Astrocyte of the spinal cord (primary cell): ENCODE measurements at places on chromosomes 12 and 14.

- no peak for DNase-seq
These were observed 168.7 kb downstream of the CFAP54 start for GRCh38 chr12:96658075-96658474.

- DNase-seq = peak; percentile 39
These were observed 105.1 kb downstream of the SINHCAF start for GRCh38 chr12:31220633-31221550.

DNA sequence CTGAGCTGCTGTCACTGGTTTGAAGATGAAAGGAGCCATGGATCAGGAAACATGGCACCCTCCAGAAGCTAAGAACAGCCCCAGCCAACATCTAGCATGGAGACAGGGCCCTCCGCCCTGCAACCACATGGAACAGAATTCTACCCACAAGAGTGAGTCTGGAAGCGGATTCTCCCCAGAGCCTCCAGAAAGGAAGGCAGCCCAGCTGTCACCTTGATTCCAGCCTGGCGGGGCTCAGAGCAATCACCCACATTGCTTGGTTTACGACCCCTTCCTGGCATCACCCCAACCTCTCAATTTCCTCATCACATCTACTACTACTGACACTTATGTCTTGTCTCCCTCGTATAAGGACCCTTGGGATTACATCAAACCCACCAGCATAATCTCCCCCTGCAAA, 38.5 kb downstream of the OAS2 start:
- DNase-seq = no peak

DNA sequence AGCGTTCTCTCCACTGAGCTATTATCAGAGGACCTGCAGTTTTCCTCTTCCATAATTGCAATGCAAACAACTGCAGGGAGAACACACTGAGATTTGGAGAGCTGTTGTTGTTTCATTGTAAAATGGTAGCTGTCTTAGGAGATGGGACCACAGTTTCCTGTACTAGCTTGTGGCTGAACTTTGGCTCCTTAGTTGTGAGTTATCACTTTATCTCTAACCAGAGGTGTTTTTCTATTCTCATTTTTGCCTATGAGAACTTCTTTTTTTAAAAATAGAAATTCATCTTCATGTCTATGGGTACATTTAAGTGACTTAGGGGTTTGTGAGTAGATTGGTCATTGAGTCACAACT, 216.5 kb downstream of the SLC38A4 start:
- DNase-seq = no peak

DNA sequence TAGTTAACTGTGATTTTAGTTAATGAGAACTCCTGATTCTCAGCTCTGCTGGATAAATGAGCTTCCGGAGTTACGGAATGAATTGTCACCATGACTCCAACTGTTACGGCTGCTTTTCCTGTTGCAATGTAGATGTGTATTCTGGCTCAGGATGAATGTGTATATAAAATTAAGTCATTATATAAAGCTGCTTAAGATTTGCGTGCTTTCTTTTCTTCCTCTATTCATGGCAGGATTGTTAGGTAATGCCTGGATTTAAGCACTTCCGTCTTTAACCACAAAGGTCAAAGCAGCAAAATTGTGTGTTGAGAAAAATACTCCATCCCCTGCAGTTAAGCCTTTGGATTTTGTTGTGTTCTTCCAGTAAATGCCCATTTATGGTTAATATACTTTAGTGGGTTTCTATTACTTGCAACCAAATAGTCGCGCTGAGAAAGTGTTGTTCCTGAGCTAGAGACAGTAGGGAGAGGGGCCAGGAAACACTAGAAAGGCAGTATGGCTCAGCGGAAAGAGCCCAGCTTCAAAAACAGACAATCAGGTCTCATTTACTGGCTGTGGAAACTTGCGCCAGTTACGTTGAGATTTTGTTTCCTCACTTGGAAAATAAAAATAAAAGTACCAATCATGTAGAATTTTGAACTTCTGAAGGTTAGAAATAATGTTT, 9.4 kb upstream of the CCDC175 start:
- DNase-seq = peak; percentile 91

DNA sequence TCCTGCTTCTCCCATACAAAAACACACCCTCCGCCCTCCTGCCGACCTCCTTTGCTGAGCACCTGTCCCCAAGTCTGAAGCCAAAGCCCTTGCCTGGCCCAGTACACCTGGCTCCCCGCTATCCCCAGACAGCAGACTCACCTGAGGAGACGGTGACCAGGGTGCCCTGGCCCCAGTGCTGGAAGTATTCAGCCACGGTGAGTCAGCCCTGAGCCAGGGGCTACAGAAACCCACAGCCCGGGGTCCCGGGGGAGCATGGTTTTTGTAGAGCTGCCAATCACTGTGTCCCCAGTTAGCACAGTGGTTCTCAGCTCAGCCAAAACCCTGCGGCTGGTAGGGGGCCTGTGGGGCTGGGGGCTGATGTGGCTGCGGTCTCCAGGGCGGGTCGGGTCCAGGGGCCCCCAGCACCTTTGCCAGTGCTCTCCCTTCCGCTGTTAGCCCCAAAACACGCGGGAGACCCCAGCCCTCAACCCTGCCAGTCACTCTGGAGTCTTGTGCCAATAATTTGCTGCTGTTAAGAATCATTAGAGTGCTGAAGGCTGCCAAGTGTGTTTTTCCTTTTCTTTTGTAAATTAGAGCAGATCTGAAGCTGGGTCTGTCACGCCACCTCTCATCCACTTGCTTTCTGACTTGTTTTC, 339.0 kb downstream of the TMEM121 start:
- DNase-seq = no peak

GRCh38 chr12:65084579-65084978, 36.5 kb downstream of the WIF1 start:
- DNase-seq = peak; percentile 1

DNA sequence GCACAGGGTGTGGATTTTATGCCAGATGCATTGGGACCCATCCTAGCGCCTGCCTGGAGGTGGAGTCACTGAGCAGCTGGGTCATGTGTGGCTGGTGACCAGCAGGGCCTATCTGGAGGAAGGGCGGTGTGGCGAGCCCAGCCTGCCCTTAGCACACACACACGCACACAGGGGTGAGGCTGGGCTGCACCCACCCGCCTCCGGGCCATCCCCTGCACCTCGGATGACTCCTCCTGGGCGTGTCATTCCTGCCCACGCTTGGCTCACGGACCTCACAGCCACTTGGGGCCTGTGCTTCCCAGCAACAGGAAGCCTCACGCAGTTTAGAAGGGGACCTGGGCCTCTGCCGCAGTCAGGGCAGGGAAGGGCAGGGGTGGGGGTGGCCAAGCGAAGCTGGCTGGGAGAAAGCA, 36.2 kb upstream of the FZD10 start:
- no peak for DNase-seq

GRCh38 chr14:68137704-68138619, 318.4 kb downstream of the RAD51B start:
- peak; percentile 95 for DNase-seq
